AG20443 (cell line): ENCODE measurements at places on chromosomes 12 and 14.
A peak's percentile ranks its signal among the peaks of the same experiment; 100 is the strongest.

DNA sequence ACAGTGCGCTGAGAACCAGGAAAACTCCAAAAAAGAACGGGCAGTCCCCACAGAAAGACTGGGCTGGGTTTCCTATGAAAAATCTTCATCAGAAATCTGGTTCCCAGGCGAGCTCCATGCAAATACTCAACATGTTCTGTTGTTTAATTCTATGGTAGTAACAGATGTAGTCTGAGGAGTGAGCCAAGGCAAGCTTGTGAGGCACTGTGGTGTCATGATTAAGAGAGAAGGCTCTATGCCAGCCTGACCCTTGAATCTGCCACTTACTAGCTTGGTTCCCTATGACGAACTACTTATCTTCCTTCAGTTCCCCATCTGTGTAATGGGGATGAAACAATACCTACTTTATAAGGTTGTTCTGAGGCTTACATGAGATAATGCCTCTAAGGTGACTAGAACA is 10.7 kb downstream of the POMT2 start:
- DNase-seq, result no peak

- no peak for DNase-seq
These were observed 6.8 kb downstream of the FIGNL2 start for GRCh38 chr12:51841727-51842126.

GRCh38 chr12:91219511-91219910 is 36.9 kb upstream of the DCN start:
- DNase-seq, result peak; percentile 22

GRCh38 chr12:24630446-24630845 is 318.5 kb downstream of the BCAT1 start:
- no peak for DNase-seq

DNA sequence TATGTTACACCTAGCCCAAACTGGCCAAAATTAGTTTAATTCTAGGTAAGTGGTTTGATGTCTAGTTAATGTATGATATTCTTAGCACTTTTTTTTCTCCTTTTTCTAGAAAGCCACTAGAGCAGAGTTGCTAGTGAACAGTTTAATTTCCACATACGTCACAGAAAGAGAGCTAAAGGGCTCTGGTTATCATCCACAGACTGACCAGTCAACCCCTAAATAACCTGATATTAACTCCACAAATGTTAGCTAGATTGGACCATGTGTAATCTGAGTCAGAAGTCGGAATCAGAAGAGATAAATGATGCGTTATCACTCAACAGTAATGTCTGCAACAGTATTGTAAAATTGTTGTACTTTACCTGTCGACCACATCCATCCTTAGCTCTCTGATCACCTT is 74.9 kb downstream of the USP15 start:
- no peak for DNase-seq

DNA sequence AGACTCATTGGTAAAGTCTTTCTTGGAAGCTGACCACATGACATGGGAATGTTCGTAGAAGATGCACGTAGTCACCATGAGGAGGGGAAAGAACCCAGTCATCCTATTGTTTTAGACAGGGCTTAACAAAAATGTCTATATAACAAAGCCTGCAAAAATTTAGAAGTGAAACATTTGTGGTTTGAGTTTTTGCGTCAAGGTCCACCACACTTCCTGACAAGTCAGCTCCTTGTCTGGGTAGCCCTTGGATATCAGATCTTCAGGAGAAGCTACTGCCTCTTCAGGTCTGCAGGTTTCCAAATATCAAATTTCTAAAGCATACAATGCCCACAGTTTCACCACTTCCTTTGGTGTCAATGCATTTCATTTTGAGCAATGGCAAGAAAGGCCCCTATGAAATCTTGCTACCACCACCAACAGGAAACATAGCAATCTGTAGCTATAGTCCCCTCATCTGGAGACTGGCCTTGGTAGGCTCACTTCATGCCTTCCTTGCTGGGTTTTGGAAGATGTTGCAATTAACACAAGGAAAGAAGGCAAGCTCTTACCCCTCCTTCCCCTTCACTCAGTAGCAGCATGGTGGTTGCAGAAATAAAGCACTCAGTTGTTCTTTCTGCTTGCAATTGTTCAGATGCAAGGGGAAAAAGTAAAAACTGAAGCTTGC is 235.2 kb downstream of the PCNX1 start:
- peak; percentile 84 for DNase-seq

- peak; percentile 37 for DNase-seq
These were observed 80.8 kb downstream of the BHLHE41 start for GRCh38 chr12:26044007-26044394.

GRCh38 chr14:69987406-69988121 is 108.3 kb downstream of the SMOC1 start:
- DNase-seq, result no peak

DNA sequence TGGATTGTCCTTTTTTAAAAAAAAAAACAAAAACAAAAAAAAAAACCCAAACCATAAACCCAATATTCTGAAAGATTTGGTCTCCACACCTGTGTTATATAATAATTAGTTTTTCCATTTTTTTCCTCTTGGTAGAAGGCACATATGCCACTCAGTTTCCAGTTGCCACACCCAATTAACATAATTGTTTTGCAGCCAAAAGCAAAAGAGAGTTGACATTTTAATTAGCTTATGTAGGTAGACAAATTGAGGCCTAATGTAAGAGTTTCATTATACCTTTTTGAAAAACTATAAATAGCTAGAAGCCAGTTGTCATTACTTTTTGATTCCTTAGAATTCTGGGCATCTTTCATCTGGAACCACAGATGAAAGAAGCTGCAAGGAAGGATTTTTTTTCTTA is 21.0 kb downstream of the PTPN11 start:
- DNase-seq, result no peak

- DNase-seq, result peak; percentile 18
These were observed 242.5 kb downstream of the FBXL14 start for GRCh38 chr12:1351926-1352325.
